GM10248 (cell line): ENCODE measurements at places on chromosomes 11 and 22.

- DNase-seq = no peak
These were observed 3.8 kb upstream of the RHOD start for GRCh38 chr11:67052891-67053290.

- no peak for DNase-seq
These were observed 42.7 kb upstream of the FAM181B start for GRCh38 chr11:82776377-82776776.

DNA sequence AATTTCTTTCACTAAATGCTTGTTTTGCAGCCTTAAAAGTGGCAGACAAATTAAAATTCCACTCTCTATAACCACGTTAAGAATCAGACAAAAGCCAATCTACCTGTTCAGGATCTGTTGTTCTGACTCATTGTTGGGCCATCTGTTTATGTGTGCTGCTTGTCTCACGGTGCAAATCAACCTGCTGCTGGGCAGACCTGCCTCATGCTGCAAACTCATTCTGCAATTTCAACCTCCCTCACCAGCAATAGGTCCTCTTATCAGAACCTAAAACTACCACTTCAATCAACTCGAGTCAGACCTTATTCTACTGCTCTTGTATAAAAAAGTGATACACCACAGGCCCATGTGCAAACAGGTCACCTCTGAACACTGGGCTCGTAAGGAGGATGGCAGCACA is 75.1 kb downstream of the LARGE2 start:
- no peak for DNase-seq

GRCh38 chr11:23211221-23211620 is 350.9 kb upstream of the CCDC179 start:
- no peak for DNase-seq

GRCh38 chr11:122393209-122393860 is 262.2 kb upstream of the UBASH3B start:
- no peak for DNase-seq

DNA sequence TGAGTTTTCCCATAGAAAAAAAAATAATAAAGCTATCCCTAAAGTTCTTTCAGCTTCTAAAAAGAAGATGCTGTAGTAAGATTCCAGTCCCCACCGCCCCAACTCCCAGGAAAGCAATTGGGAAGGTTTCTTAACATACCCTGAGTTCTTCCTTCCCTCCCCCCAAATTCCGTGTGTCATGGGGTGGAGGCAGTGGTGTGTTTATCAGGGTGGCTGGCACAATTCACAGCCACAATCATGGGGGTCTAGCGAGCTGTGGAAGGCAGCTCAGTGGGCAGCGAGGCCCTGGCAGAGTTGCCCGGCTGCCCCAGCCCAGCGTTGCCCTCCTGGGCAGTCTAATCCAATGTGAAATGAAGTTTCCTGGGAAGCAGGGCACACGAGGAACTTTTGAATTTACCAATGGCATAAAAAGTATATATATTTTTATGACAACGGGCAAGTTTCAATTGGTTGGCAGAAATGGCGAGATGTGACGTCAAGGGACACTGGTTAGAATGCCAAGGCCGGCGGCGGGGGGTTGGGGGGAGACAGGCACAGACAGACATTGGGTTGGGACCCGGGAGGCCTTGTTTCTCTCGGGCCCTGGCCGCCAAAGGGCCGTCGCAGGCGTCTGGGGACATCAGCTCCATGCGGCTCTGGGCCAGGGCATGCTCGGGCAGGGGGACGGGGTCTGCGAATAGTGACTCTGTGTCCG is 80.7 kb upstream of the PPARA start:
- DNase-seq = no peak

- no peak for DNase-seq
These were observed 37.4 kb downstream of the SMC1B start for GRCh38 chr22:45376009-45376408.

GRCh38 chr11:60921777-60922335 is 2.4 kb upstream of the TMEM132A start:
- DNase-seq = no peak
